ENCODE measurements at places on chromosomes 12 and 14.

DNA sequence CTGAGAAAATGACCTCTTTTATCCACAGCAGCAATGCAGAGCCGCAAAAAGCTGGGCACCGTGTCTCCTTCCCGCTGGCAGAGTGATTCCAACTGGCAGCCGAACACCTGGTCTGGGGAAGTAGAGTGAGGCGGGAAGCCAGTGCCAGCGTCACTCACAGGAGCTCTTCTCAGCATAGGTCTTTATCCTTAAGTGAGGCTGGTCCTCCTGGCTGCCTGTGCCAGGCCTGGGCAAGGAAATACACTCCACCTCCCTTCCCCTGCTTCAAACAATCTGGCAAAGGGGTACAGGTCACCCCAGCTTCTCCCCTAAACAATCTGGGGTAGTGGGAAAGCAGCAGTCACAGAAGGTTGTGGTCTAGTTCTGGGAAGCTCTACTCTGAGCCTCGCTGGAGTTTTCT lies 4.8 kb downstream of the ARHGAP9 start:
- no peak for DNase-seq

- no peak for DNase-seq
Observed at GRCh38 chr12:41293461-41293860, 105.3 kb downstream of the PDZRN4 start.

DNA sequence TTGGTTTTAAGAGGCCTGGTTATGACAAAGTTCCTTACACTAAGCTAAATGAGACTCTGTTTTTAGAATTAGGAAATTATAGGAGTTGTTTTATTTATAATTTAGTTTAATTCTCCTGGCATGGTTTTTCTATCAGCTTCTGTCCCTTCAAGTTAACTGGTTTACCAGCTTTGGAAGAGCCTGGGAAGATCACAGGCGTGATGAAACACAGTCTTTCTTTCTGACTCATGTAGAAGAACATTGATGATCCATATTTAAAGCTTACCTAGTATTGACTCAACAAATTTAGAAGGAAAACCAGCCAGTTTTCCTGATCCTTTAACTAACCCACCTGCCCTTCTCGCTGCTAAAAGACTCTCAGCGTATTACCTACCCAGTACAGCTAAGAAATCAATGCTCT lies 155.2 kb downstream of the TGFB3 start:
- no peak for DNase-seq

GRCh38 chr14:21133901-21134300 lies 22.0 kb downstream of the OR5AU1 start:
- no peak for DNase-seq

DNA sequence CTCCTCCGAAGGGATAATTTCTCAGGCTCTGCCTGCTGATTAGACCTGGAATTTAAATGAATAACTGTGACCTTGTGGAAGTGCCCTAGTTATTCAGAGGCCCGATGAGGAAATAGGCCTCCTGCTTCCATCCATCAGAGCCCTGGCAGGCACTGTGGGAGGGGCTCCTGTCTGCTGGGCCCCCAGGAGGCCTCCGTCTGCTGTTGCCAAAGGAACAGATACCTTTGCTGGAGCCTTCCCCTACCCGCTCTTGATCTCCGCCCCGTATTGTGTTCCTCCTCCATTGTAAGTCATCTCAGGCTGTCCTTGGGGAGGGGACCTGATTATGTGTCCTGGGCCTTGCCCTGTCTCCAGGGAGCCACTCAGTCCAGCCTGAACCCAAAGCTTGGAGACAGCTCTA lies 112.3 kb downstream of the NRXN3 start:
- no peak for DNase-seq

- no peak for DNase-seq
Observed at GRCh38 chr14:76636602-76637001, 124.7 kb upstream of the VASH1 start.

GRCh38 chr14:34930591-34931091 lies 52.2 kb upstream of the SRP54 start:
- no peak for DNase-seq

DNA sequence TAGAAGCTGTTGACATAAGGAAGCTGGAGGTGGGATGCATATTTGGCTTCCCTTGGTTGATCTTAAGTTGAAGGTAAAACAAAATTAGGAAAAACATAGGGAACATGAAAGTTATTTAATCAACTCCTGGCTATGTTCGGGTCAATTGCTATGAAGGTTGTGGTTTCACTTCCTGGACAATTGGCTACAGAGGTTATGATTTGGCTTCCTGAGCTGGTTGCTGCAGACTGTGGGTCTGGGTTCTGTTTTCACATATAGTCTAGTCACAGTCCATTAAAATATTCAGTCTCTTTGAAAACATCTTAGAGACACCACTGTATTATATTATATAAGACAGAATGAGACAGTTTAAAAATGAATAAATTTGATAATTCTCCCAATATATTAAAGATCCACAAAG lies 895.2 kb upstream of the USP15 start:
- DNase-seq, result no peak

GRCh38 chr14:94826774-94827173 lies 56.9 kb upstream of the GSC start:
- no peak for DNase-seq

DNA sequence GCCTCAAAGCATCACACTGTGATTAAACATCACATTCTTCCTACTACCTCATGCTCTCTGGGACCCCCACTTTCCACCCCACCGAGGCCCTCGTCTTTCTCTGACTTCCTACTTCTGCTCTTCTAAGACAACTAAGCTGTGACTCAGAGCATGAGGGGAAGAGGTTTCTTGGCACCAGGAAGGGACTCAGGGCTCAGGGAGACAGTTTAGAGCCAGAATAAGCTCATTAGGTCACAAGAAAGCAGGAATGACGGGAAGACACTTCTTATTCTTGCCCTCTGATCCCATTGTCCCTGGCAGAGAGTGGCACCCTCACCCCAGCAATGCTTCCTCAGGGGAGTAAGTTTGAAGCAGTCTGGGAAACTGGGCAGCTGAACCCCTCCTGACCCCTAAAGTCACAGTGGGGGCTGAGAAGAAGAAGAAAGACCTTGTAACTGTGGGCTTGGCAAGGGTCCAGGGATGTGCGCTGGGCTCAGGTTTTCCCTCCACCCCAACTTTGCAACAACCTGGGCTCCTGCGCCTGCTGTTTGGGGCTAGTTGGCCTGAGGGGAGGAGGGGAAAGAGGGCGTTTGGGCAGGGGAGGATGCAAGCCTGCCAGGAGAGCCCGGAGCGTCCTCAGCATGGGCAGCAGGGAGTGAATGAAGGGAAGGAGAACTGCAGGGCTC lies 64.6 kb upstream of the ACTN1 start:
- no peak for DNase-seq

GRCh38 chr12:5523396-5524115 lies 91.6 kb downstream of the NTF3 start:
- no peak for DNase-seq

DNA sequence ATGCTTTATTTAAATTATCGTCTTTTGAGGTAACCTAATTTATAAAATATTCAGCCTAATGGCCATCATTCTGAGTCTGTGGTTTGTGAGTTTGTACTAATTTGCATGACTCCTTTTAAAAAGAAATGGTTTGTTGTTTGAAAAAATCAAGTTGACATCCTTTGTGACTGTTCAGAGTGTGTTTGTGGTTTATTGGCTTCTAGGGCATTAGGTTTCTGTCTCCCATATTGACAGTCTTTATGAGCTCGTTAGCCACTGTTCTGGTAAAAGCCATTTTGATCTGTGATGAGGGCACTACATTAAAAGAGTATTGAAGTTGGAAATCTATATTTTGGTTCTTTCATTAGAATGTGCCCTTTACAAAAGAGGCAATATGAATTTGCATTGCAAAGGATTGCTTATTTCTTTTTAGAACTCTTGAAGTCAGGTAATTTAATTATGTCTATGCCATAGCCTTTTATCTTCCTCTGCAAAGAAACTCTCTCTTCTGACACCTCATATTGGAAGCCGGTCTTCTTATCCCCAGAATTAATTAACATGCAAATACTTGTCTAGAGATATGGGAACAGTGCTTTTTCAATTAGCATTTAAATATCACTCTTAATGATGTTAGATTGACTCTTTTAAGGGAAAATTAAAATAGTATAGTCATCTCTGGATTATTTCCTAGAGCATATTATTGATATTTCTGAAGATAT lies 95.0 kb downstream of the CRADD start:
- no peak for DNase-seq

DNA sequence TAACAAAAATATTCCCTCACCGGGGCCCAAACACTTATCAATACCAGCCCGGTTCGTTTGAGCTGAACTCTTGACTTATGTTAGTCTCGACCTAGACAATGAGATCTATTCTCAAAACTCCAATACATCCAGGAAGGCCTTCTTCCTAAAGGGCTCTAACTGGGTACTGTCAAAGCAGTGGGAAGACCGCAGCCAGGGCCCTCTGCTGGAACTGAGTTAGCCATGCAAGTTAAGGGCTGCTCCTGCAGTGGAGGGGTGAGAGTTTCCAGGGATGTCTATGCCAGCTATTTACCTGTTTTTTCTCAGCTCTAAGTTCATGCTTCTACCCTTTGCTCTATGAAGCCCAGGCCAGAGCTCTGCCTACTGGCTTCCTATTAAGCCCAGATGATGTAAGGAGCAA lies 348.8 kb downstream of the GXYLT1 start:
- DNase-seq, result no peak

GRCh38 chr14:93065272-93065730 lies 50.4 kb downstream of the ITPK1 start:
- no peak for DNase-seq

GRCh38 chr12:64781280-64782190 lies 22.3 kb upstream of the GNS start:
- DNase-seq, result no peak

DNA sequence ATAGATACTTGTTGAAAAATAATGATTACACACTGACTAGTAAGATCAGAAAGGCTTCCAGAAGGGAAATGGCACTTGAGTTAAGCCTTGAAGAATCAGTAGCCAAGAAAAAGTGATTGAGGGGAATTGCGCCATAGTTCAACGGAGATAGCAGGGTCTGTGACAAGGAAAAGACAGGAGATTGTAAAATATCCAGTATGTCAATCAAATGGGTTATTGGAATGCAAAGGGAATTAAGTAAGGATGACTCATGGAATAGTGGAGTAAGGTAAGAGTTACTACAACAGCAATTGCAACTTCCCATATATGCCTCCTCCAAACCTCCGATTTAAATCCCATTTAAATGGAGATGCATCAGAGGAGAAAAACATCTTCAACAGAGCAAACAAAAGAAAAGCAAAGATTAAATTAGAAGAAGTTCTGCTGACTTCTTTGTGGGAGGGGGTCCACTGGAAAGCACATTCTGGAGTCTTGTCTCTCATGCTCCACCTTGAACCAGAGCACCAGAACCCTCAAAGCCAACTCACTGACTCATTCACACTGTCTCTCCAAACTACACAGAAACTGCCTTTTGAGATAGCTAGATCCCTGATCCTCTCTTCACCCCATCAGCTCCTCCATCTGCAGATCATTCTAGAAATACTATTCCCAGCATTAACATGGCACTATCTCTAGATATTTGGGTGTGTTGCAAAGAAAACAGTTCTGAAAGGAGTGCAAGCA lies 138.2 kb downstream of the NUAK1 start:
- DNase-seq, result no peak

- no peak for DNase-seq
Observed at GRCh38 chr12:123388951-123389559, 5.1 kb downstream of the KMT5A start.

DNA sequence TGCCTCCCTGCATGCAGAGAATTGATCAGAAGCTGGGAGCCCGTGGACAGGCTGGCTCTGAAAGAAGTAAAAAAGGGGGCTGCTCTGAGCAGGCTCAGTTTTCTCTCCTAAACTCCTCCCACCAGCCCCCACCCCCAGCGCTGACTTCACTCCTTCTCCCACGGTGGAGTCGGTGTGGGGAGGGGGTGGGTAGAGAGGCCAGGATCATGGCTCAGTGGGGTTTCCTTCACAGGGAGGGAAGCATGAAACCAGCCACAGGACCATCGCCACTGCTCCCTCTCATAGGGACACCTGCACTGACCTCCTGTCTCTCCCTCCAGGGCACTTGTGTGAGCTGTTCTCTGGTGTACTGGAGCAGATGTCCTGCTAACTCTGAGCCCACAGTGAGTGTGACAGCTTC lies 78.9 kb downstream of the STAB2 start:
- no peak for DNase-seq

- no peak for DNase-seq
Observed at GRCh38 chr12:90112666-90113065, 404.0 kb upstream of the ATP2B1 start.

DNA sequence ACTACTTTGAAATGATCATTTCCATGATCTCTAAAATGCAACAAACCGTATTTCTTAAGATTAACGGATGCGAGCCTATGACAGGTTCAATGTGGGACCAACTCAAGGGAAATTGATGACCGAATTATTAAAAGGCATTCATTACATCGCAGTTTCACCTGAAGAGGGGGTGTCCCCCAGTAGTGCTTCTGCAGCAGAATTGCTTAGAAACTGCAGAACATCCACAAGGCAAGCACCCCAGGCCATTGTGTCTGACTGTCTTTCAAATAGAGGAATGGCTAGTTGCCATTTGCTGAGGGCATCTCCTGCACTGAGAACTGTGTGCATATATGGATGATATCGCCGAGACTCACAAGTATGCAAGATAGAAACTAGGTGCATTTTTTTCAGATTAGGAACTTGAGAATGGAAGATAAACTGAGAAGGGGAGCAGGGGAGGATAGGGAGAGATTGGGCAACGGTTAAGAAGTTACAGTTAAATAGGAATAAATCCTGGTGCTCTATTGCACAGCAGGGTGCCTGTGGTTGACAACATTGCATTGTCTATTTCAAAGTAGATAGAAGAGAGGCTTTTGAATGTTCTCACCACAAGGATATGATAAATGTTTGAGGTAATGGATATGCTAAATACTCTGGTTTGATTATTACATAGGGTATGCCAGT lies 234.3 kb upstream of the PLEKHG7 start:
- no peak for DNase-seq

DNA sequence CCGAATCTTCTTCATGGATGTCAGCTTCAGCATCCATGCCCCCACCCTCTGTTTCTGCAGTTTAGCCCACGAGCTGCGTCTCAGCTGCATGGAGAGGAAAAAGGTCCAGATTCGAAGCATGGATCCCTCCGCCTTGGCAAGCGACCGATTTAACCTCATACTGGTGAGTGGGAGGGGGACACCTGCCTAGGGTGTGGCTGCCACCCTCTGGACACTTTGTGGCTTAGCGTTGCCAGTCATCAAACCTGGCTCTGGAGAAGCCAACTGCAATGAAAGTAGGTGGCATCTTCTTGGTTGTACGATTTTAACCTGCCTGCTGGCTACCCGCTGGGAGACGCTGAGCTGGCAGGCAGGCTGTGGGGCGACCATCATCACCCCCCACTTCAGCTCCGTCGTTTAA lies 16.7 kb downstream of the DCAF4 start:
- DNase-seq, result no peak

GRCh38 chr12:48199774-48200221 lies 3.3 kb downstream of the OR10AD1 start:
- no peak for DNase-seq

GRCh38 chr14:89110110-89110509 lies 285.7 kb downstream of the TTC8 start:
- no peak for DNase-seq

DNA sequence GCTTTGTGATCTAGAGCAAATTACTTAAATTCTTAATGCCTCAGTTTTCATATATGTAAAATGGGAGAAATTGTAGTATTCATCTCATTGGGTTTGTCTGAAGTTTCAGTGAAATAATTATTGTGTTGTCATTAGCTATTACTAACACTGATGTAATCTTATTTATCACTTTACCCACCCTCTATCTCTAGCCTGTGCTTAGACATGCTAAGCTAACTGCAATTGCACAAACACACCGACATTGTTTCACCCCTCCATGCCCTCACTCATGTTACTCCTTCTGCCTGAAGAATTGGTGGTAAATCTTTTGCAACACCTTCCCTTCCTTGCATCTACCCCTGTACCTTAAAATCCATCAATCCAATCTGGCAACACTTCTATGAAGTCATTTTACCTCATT lies 241.6 kb downstream of the BCAT1 start:
- DNase-seq, result no peak

Measured in effector memory CD4-positive, alpha-beta T cell (primary cell).